ENCODE measurements at places on chromosomes 6 and 20.

- DNase-seq: no peak
Measured at GRCh38 chr20:58393299-58393698, 4.3 kb downstream of the VAPB start.

GRCh38 chr6:144343701-144344428 lies 58.7 kb downstream of the UTRN start:
- no peak for DNase-seq

DNA sequence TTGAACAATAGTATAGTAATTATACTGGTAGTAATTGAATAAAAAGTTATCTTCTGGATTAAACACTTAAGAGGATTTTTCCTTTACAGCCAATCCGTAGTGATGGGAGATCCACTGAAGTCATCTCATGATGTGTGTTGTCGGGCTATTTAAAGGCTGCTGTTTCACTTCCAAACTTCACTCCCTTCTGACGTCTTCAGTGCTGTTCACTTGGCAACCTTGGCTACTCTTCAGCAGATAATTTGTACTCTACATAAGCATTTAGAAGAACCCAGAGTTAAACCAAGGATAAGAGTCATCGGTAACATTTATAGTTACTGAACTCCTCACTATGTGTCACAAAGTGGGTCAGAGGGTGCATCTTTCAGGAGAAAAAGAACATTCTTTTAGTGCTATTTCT lies 179.1 kb upstream of the EYA4 start:
- no peak for DNase-seq

DNA sequence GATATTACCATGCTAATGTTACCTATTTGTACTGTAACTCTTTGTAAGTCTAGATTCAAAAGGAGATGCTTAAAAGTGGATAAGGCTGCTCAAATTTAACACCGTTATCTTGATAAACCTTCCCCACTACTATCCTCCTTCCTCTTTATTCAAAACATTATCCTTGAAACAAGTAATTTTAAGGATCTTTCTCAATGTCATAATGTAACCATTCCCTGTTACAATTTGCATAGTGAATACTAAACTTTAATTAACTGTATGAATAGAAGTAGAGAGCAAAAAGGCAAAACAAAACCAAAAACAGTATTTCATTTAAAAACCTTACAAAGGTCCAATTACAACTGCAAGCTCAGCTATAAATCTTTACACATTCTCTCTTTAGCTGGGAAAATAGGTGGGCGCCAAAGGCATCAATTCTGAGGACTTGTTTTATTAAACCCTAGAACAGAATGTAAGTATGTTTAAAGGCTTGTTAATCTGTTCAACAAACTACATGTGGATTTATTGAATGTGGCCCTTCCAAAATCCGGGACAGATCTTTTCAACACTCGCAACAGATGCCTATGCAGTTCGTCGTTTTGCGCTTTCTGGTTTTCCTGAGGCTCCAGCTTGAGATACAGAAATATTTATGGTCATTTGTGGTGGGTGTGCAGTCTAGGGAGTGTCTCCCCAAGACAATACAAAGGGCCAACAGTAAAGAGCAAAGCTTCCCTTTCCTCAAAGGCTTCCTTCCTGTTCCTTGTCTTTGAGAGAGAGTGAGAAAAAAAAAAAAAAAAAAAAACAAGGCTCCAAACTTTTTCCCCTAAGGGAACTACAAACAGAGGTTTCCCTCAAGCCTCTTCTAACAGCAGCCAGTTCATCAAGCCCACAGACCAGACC lies 15.1 kb downstream of the KIF13A start:
- DNase-seq: no peak

- DNase-seq: peak; percentile 49
Measured at GRCh38 chr6:37207903-37208456, 38.0 kb downstream of the PIM1 start.

GRCh38 chr6:62528894-62529526 lies 243.0 kb upstream of the KHDRBS2 start:
- no peak for DNase-seq

- DNase-seq: no peak
Measured at GRCh38 chr6:99471638-99472037, 43.6 kb downstream of the USP45 start.

DNA sequence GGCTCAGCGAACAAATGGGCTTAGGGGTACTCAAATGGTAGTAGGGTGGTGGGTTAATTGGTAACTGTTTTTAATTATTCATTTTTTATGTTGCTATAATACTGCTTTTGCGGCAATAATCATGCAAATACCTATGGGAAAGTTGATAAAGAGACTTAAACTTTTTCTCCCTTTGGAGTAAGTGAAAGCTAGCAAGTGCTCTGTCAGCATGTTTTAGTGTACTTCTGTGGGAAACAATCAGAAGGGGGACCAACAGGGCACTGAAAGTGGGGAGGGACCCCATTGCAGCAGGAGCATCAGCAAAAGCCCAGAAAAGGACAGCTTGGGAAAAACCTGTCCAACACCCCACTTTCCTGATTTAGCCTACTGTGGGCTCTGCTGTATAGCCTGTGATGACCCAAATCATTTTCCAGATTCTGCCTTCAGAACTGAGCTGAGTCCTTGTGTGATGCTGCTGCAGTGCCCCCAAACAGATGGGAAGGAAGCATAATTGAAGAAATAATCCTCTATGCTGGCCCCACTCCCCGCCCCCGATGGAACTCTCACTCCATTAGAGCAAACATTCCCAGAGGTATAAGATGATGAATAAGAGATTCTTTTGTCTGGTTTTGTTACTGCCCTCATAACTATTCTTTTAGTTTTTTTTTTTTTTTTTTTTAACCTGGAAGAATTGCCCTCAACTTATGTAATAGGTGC lies 322.8 kb downstream of the CD83 start:
- DNase-seq: no peak

DNA sequence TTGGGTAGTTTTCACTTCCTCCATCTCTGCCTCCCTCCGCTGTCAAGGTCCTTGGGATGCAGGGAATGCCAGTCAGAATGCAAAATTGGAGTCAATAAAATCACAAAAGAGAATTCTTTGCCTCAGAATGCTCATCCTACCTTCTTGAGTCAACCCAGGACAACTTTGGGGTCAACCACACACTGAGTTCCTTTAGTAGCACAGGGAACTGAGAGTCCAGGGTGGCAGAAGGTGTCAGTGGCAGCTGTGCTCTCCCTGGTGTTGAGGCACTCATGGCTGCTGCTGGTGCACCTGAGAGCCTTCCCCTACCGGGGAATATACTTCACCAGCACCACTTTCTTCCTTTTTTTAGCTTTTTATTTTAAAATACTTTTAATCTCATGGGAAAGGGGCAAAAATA lies 829 bp upstream of the NOTCH4 start:
- no peak for DNase-seq

- no peak for DNase-seq
Measured at GRCh38 chr6:106901062-106901461, 73.5 kb downstream of the CD24 start.

GRCh38 chr20:59736366-59736765 lies 132.0 kb downstream of the PHACTR3 start:
- DNase-seq: no peak

All from GM18507 (cell line).